ENCODE measurements at places on chromosomes 11 and 22.

GRCh38 chr11:14029971-14030920, 67.7 kb downstream of the SPON1 start:
- no peak for DNase-seq

GRCh38 chr22:18013436-18013835, 10.9 kb downstream of the MICAL3 start:
- no peak for DNase-seq

DNA sequence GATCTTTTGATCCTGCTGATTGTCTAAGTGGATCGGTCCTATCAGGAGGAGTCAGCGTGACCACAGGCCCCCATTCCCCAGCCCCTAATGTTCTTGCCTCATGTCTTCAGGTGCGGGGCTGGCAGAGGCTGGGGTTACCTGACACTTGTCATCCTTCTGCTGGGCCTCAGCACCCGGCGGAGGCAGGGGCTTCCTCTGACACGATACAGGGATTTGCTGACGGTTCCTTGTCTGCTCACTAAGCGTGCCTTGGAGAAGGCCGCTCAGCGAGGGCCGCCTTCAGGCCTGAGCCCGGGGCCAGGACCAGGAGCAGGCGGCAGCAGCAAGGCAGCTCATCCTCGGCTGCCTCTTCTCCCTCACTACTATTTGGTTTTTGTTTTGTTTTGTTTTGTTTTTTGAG, 45.7 kb upstream of the KCNQ1OT1 start:
- no peak for DNase-seq

DNA sequence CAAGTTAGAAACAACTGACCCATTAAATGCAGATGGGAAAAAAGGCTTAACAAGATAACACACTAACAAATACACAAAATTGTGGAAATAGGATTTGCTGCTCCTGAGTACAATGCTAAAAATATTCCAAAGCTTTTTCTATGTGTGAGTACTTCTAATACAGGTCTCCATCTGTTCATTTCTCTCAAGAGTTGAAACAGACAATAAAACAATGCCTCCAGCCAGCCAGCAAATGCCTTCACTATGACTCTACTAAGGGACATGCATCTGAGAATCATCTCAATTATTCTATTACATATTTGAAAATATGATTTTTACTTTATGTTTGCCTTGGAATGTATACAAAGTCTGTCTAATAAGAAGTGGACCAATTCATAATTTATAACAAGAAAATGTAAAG, 119.0 kb downstream of the CADM1 start:
- DNase-seq: no peak

DNA sequence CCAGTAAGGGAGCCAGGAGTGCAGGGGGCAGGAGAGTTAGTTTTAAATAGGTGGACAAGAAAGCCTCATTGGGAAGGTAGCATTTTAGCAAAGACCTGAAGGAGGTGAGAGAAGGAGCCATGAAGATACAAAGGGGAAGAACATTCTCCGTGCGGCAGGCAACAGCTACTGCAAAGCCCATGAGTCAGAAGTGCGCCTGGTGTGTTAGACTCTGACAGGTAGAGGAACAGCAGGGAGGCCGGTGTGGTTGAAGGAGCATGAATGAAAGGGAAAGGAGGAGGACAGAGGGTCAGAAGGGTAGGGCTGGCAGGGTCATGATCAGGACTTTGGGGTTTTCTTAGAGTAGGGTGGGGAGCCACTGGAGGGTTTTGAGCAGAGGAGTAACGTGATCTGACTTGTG, 34.5 kb upstream of the PAMR1 start:
- no peak for DNase-seq

DNA sequence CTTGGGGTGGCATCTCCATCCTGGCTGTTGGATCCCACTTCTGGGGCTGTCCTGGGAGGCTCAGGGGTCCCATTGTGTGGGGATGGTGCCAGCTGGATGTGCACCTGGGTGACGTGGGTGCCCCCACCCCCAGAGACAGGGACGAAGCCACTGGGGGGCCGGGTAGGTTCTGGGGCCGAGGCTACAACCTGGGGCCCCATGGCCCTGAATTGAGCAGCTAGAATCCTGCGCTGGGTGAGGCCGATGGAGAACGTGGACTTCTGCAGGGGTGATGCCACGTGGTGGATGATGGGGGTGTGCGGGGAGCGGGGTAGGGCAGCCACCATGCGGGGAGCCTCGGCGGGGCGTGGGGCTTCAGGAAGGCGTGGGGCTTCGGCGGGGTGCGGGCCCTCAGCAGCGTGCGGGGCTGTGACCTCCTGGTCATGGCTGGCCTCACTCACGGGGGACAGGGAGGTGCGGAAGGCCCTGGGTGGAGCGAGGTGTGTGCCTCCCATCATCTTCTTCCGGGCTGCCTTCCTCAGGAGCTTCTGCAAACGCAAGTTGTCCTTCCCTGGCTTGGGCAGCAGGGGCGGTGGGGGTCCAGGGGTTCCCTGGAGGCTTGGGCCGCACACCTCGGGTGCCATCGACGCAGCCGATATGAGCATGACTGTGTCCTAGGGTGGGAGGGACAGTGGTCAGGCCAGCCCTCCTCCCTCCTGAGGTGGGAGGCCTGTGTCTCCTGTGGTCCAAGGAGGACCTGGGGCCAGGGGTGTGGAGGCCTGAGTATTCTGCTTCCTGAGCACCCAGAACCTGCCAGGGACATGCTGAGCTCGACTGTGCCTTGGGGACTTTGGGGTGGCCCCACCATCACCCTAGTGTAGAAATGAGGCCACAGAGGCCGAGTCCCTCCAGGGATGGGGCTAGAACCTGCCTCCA, 1.5 kb downstream of the PRR33 start:
- no peak for DNase-seq

DNA sequence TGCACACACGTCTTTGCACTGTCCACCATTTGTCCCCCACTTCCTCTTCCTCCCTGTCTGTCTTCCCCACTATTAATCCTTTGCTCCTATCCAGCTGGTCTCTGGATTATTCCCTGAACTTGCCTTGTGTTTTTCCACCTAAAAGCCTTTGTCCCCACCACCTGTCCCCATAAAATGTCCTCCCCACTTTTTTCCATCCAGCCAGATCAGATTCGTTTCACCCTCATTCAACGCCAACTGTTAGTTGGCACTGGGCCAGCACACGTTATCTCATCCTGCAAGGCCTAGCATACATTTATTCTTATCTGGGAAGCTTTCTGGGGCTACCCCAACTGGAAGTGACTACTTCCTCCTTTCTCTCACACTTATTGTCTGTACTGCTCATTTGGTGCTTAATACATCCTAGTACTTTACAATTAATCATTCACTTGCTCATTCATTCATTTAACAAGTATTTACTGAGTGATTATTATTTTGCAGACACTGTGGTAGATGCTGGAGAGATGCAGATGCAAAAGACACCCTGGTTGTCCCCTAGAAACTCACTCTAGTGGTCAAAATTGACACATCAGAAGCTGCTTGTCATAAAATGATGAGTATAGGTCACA, 96.2 kb downstream of the RASSF10 start:
- DNase-seq: no peak

- no peak for DNase-seq
Observed at GRCh38 chr22:20109411-20110358, 6.2 kb upstream of the RANBP1 start.

DNA sequence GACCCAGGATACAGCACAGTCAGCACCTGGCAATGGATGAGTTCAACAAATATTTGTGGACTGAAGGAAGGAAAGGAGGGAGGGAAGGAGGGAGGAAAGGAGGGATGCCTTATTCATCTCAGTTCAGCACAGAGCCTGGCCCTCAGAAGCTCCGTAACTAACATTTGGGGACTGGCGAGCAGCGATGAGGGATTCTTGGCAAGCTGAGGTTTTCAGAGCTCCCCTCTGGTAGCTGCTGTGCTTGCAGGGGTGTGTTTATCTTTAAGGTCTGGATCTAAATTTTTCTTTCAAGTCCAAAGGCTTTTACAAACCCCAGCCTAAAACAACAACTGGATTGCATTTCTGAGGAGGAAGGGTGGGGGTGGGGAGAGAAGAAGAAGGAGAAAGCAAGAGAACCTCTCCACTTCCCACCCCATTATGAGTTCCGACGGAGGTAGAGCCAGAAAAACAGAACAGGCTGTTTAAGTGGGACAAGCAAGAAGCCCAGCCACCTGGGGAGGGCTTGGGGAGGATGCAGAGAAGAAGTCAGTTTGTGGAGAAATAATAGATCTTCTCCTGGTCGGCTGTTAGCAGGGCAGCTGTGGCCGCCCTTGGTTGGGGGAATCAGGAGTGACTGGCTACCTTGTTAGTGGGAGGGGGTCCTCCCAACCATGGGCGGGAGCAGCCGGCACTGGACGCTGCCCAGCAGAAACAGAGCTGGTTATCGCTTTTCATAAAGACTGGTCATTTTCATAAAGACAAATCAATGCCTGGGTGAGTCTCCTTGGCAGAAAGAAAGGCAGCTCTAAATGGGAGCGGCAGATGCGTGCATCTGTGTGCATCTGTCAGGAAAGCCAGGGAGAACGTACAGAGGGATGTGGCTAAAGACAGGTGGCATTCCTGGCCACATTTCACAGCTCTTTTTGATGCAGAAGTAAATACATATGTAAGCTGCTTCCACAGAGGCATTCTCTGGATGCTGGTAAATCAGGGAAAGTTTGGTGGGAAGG, 78.0 kb downstream of the TSPAN18 start:
- no peak for DNase-seq

DNA sequence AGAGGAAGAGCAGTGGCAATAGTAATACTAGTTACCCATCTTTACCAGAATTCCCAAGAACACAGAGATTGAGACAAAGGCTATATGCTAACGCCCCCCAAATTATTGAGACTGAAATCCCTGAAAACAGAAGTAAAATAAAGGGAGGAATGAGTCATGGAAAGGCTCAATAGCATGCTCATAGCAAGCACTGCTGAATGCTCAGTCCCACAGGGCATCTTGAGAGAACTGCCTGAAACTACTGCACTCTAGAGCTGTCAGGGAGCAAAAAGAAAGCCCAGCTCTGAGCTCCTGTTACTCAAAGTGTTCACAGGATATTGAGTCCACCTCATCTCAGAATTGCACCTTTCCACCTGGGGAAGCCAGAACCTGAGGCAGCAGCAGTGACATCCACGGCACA, 44.1 kb upstream of the FIBIN start:
- no peak for DNase-seq

DNA sequence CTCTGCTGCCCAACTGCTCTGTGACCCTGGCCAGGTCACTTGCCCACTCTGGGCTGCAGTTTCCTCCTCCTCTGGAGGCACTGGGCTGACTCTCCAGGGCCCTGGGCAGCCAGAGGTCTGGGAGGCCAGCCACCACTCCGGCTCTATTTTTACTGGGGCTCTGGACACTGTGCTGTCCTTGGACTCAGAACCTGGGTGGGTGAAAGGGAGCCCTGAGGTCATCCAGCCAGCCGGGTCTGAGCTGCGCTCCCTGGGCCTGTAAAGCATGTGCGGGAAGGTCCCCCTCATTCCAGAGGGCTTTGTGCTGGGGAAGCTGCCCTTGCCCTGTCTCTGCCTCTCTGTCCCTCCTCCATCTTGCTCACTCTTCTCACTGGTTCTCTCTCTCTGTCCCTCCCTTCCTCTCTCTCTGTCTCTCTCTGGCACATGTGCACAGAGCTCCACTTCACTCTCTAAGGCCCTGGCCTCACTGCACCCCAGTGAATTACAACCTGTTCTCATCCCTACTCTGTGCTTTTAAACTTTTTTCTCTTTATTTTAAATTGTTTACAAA, 24.6 kb downstream of the MB start:
- no peak for DNase-seq

DNA sequence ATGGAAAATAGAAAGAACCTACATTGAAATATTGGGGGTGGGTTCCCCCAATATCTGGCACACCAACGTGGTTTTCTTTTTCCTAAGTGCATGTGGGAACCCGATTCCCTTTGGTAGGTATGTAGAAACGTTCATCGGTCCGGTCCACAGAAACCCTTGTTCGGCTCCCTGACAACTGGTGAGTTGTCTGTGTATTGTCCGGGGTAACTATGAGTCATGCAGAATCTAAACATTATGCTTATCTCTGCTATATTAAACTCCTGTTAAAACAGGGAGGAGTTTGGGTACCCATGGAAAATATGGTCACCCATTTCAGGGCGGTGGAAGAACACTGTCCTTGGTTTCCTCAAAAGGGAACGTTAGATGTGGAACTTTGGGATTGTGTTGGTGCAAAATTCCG, 25.1 kb upstream of the ALDH3B2 start:
- no peak for DNase-seq

DNA sequence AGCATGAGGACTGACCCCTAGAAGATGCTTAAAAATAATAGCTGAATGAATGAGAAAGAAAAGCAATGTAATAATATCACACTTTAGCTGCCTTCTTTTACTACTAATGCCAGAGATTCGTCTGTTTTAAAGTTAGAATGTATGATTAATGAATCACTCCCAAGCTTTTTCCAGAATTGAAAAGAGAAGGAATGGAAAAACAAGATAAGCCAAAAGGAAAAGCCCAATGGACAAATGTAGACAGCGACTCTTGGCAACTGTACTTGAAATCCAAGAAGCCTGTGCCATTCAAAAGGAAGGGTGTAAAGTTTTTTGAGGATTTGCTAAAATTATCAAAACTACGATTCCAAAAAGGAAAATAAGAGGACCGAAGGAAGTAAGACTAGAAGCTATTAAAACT, 40.8 kb upstream of the PAMR1 start:
- DNase-seq: no peak

- DNase-seq: no peak
Observed at GRCh38 chr11:1943576-1943975, 3.6 kb upstream of the MRPL23 start.

GRCh38 chr11:67367761-67368227, 5.6 kb downstream of the CLCF1 start:
- DNase-seq: no peak

- no peak for DNase-seq
Observed at GRCh38 chr11:110812086-110812733, 100.0 kb upstream of the ARHGAP20 start.

GRCh38 chr11:86460461-86461385, 86.0 kb downstream of the CCDC81 start:
- DNase-seq: no peak

DNA sequence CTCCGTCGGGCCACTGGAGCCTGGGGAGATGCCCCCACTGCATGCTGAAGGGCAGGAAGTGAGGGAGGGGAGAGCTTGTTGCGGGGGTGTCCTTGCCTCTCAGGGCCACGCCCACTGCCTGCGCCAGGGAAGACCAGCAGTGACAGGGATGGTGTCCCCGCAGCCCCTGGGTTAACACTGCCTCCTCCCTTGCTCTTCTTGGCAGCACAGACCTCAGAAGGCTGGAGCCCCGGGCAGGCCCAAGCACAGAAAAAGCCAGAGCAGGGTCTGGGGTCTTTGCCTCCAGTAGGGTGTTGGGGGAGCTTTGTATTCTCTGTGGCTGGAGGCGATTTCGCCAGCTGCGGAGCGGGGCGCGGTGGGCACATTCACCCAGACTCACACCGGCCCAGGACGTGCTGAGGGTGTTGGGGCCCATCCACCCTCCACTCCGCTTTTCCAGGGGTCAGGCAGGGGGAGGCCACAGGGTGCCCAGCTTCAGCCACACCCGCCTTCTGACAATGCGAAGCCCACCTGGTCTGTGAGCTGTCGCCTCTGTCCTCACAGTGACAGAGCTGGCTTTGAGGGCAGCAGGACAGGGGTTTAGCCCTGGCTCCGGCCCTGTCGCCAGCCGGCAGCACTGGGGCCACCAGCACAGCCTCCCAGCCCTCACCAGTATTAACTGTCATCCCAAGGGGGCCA, 83.7 kb downstream of the CDKN1C start:
- DNase-seq: no peak
